ENCODE measurements at places on chromosomes 4 and X.

DNA sequence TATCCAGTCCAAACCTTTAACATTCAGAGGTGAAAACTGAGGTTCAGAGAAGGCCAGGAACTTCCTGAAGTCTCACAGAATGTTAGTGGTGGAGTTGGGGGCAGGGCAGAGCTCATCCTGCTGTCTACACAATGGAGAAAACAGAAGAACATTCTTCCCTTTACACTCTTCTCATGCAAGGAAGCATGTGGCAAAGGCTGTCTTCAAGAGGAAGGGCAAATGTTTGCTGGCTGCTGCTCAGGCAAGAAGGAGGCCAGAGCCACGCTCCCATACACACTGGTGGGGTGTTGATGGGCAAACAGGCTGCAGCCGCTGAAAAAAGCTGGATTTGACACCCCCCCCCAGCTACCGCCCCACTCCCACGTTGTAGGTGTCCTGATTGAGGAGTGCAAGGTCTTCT lies 32.5 kb downstream of the HMGB3 start:
- DNase-seq: no peak

- DNase-seq: no peak
Measured at GRCh38 chrX:1475481-1475880, 22.8 kb upstream of the ASMTL start.

DNA sequence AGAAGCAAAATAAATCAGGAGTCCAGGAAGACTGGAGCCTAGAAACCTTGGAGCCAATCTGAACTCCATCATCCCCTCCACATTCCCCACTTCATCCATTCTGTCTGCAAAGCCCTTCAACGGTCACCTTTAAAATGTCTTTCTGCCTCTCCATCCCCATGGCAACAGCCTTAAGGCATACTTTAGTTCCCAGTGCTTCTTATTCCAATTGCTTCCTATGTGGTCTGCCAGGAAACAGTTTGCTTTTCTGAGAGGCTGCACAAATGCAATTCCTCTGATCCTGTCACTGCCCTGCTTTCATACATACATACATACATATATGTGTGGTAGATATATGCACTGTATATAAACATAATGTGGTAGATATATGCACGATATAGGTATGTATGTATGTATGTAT lies 786 bp upstream of the MAGEH1 start:
- DNase-seq: no peak

GRCh38 chr4:114277690-114278089 lies 298.2 kb upstream of the ARSJ start:
- DNase-seq: no peak

- no peak for DNase-seq
Measured at GRCh38 chr4:174869339-174869738, 40.3 kb upstream of the GLRA3 start.
